Caudate nucleus (tissue), 63 donors: ENCODE measurements at places on chromosomes 7 and 10.

DNA sequence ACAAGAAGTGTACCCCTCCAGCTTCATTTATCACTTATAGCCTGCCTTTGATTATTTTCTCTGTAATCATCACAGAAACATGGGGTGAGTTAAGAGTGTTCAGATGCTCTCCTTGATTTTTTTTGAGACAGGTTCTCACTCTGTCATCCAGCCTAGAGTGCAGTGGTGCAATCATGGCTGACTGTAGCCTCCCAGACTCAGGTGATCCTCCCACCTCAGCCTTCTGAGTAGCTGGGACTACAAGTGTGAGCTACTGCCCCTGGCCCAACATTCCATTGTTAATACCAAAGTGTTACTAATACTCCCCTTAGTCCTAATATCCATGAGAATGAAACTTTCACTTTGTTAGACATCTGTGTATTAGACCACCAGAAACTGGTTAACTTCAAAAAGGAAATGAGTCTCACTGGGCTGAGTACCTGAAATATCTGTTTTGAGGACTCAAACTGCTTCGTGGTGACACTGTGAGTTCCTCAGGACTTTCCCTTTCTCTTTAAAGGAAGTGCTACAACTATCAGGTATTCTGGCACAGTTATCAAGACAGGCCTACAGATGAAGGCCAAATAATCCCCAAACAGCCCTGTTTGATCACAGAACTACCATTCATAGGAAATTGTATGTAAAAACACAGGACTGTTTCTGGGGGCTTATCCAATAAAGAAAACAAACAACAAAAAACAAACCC lies 20.5 kb upstream of the CFAP70 start:
- DNase-seq, result no peak

GRCh38 chr7:927031-927671 lies 27.3 kb downstream of the ADAP1 start:
- DNase-seq, result peak; percentile 67

- DNase-seq, result no peak
Observed at GRCh38 chr7:29139191-29139590, 7.1 kb downstream of the CPVL start.

DNA sequence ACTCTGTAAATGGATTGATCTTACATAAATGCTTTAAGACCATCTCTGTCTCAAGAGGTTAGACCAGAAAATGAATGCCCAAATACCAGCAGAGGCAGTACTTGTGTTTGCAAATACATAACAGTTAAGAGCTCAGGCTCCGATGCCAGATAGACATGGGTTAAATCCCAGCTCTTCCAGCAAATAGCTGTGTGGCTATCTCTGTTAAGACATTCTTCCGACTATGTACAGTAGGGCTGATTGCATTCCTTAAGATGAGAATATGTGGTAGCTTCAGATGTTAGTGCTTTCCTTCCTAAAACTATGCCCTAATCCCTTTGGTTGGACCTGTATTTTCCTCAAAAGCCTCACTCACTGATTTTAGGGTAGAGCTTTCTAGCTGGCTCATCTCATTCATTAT lies 2.2 kb downstream of the IDE start:
- DNase-seq, result no peak

- DNase-seq, result no peak
Observed at GRCh38 chr7:33645104-33645503, 260.2 kb upstream of the BMPER start.

DNA sequence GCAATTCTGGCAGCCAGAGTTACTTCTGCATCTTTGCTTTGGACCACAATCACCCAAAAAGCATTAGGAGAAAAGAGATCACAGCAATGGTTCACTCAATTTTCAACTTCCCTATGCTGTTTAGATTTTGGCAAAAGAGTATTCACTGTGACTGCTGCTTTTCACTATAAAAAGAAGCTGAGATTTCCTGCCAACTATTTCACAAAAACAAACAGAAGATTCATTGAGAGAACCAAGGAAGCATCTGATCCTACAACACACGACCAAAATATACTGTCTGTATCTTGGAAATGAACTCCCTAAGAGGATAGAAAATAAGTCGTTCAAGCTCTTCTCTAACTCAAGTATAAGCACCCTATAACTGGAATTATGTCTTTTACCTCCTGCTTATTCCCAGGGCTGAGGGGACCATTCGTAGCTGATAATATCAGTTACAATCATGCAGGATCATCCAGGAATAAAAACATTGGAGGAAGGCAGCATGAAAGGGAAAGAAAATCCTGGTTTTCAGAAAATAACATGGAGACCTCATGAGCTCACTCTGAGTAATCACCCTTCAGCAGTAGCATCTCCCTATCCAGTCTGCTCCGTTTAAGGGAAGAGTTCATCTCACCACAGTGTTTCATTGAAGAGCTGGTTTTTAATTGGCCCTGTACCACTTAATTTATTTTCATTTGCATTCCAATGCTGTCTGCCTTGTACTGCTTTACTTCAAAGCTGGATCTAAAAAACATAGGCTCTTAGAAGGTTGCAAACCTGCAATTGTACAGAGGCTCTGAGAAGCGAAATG lies 256.2 kb downstream of the PAXIP1 start:
- DNase-seq, result no peak

DNA sequence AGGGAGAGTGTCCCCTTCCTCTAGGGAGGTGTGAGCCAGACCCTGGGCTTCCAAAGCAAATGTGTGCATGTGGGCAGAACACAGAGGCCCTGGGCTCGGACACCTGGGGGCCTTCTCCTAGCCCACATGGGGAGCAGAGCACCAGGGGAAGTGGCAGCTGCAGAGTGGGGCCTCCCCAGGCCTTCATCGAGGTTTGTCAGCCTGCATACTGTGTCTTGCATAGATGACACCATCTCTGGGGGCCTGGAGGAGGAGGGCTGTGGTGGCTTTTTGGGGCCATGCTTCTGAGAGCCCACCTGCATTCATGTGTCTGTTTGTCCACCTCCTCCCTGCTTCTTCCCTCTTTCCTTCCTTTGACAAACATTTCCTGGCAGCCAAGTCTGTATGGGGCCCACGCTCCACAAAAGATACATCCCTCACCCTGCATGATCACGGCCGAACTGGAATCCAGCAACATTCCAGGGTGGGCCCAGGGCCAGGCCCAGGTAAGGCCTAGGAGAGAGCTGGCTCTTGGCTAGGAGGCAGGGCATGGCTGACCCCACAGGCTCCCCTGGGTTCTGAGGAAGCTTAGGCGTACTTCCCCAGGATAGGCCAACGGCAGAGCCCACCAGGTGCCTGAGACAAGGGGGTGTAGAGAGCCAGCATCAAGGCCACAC lies 79.2 kb downstream of the ZMIZ1 start:
- no peak for DNase-seq

- DNase-seq, result no peak
Observed at GRCh38 chr10:132036153-132036886, 29.4 kb upstream of the JAKMIP3 start.

- no peak for DNase-seq
Observed at GRCh38 chr10:35356725-35357092, 20.4 kb downstream of the CCNY start.

DNA sequence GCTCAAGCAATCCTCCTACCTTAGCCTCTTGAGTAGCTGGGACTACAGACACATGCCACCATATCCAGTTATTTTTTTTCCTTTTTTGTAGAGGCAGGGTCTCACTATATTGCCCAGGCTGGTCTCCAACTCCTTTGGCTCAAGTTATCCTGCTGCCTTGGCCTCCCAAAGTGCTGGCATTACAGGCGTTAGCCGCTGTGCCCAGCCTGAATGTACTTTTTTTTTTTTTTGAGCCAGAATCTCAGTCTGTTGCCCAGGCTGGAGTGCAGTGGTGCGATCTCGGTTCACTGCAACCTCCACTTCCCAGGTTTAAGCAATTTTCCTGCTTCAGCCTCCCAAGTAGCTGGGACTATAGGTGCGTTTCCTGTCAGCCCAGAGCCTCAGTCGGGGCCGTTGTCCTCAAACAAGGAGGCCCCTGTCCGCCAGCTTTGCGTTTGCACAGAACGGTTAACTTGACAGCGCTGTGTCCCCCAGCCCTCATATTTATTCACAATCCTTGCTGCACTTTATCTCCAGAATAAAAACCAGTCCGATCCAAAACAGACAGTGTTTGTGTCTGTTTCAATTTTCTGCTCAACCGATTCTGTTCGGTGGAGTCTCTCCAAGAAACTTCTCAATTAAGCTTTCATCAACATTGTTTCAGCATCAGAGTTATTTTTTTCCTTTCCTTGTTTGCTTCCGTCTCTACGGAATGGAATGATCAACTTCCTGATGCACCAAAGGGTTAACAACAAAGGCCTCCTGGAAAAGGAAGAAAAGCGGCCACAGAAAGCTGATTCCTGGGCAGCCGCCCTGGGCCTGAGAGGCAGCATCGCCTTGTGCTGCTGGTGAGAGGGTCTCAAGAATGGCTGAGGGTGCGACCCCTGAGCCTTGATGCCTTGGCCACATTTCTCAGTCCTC lies 64.5 kb downstream of the PDIA4 start:
- no peak for DNase-seq

DNA sequence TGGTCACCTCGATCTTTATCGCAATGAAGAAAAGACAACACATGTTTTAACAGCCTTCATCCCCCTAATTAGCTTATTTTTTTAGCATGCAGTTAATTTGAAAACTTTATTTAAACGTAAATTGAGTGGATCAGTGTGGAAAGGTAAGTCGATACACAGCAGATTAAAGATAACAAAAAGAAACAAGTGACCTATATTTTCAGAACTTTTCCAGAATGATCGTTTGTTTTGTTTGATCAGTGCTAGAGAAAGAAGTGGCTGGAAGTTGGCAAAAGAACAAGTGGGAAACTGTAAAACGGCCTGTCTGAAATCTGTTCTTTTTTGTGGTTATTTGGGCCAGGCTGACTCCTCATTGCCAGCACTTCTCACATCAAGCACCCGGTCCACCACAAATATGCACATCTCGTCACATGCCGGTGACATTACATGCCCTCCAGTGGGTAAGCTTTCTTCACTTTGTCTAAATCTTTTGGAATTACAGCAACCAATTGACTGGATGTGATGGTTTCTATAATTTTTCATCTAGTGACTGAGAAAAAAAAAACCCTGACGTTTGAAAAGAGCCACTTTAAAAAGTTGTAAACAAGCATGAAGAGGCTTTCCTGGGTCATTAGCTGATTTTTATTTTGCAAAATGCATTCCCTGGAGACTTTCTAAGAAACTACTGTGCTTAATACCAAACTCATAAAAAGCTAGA lies 33.2 kb downstream of the C7orf33 start:
- DNase-seq, result no peak

- no peak for DNase-seq
Observed at GRCh38 chr7:100485471-100485876, 1.7 kb downstream of the NYAP1 start.

- no peak for DNase-seq
Observed at GRCh38 chr10:59865101-59865500, 41.3 kb downstream of the CCDC6 start.

DNA sequence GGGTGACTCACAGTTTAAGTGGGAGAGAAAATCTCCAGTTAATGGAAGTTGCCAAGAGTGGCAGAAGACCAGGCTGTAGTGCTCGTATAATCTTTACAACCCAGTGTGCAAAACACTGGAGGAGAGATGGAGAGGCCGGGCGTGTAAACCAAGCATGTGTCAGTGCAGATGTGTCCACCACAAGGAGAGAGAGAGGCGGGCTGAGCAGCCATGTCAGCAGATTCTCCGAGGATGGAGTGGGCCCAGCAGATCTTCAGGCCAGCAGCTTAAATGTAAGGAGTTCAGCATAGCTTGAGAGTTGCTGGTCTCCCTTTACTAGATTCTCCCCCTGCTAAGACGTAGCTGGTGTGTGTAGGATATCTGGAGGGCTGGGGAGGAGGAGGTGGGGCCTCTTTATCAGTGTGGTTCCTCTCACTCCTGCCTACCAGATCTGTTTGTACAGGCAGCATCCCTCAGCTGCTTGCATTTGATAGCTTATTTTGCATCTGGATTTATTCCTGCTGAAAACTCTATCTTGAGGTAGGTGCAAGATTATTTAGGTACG lies 13.7 kb downstream of the BPGM start:
- no peak for DNase-seq

- DNase-seq, result no peak
Observed at GRCh38 chr10:46539596-46540411, 16.7 kb downstream of the GPRIN2 start.

DNA sequence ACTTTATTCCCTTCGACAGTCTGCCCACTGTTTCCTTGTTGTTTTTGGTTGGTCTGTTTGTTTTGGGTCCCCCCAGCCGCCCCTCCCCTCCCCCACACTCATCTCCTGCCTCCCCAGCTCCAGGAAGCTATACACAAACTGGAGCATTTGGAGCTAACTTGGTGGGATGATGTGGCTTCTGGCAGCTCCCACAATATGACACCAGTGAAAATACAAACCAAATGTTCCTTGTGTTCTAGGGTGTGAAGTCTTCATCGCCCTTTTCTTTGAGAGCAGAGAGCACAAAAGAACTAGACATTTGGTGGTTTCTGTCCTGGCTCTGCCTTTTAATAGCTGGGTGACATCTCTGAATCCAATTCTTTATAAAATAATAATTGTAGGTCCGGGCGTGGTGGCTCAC lies 33.8 kb downstream of the CREB5 start:
- no peak for DNase-seq

DNA sequence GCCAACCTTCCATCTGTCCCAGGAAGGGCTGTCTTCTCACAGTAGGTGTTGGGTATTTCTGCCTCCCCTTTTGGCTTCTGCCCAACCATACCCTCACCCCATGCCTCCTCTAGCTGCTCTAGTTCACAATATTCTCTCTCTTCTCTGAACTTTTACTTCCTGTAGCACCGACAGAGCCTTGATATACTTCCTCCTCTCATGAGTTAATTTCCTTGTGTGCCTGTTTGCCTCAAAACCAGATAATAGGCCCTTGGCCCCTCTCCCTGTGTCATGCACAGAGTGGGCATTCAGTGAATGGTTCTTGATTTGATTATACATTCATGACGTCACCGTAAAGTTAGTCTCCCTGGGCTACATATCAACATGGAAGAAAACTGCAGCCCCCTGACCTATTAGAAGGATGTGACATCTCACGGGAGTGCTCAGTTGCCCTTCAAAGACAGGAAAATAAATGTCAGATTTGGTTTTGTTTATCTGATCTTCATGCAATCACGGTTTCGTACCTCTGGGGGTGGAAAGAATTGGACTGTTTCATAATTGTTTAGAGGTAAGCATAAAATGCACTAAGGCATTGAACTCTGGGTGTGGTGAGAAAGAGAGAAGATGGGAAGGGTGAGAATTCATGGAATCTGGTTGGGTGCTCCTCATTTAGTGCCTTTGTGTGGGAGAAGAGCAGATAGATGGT lies 127.7 kb downstream of the ITIH5 start:
- no peak for DNase-seq

GRCh38 chr7:20911081-20911480 lies 124.4 kb upstream of the SP8 start:
- no peak for DNase-seq

DNA sequence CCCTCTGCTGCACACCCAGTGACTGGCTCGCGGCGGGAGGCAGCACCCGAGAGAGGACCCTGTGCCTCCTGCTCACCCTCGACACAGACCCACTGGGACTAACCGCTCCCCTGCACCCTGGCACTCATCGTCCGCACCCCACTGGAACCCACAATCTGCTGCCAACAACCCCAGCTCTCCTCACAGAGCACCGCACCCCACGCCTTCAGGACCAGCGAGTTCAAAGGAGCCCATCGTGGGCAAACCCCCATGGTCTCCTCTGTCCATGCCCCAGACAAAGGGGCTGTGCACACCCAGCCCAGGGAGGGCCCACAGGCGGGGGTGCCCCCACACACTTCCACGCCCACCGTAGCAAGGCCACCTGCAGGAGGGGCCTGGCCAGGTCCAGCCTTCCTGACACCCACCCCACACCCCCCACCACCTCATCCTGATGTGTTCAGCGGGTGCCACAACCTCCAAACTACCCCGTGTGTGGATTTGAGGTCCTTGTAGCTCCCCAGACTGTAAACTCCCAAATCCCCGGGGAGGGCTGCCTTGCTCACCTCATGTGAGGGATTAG lies 14.0 kb downstream of the RASGEF1A start:
- no peak for DNase-seq
